ENCODE measurements at places on chromosomes 6 and 20.

DNA sequence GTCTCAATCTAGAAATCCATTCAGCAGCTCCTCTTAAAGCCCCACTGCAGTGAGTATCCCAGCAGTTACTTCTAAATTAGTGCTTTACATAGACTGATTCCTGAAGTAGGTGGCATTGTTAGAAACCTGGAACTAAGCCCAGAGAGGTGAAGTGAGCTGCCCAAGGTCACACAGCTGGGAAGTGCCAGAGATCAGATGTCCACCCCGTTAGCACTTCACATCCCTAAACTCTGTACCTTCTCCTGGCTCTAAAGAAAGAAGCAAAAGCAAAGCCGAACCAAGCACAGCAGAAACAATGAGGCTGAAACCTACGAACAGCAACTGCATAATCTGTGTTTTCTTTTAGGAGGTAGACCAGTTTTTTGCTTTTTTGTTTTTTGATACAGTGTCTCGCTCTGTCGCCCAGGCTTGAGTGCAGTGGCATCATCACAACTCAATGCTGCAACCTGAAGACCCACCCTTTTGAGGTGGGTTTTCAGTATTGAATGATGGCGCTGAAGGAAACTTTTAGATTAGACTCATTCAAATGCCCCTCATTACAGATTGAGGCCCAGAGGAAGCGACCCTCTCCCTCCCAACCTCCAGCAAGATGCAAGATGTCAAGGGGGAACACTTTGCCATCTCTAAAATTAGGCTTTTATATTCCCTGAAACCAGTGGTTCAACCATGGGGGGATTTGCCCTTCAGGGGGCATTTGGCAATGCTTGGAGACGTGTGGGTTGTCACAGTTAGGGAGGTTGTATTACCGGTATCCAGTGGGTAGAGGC is 3.2 kb upstream of the ZMYND8 start:
- no peak for DNase-seq

- DNase-seq = no peak
These were observed 5.3 kb downstream of the PXDC1 start for GRCh38 chr6:3746119-3746691.

DNA sequence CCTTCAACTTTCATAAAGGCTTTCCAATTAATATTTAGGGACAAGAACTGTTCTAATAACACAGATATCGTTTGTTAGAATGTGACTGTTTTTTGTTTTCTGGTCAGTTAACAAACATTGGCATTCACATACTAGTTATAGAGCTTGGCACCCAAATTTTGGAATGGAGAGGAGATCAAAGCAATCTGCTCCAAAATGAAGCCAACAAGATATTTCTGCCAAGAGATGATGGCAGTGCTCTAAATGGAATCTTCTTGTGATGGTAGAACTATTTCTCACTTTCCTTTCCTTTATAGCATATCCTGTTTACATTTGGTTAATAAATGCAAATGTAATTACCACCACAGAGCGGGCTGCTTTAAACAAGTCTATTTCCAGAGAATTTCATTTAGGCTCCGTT is 208.3 kb upstream of the RIMS1 start:
- DNase-seq = no peak

- no peak for DNase-seq
These were observed 43.7 kb downstream of the DSTN start for GRCh38 chr20:17613328-17614175.

DNA sequence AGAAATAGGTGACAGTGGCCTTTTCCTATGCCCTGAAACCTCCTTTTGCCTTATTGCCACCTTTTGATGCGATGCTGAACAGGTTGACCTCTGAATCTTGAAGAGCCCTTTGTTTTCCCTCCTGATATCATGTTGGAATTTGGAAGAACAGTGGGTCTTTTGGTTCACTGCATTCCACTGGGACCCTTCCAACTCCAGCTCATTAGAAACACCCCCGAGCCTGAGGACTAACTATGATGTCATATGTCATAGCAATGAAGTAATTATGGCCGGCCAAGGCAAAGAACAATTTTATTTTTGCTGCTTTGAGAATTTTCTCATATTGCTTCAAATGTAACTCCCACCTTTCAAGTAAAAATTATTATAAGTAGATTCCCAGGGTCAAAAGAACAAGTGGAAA is 353.4 kb upstream of the JAG1 start:
- DNase-seq = no peak

- no peak for DNase-seq
These were observed 444.9 kb upstream of the RNF217 start for GRCh38 chr6:124517339-124517738.

DNA sequence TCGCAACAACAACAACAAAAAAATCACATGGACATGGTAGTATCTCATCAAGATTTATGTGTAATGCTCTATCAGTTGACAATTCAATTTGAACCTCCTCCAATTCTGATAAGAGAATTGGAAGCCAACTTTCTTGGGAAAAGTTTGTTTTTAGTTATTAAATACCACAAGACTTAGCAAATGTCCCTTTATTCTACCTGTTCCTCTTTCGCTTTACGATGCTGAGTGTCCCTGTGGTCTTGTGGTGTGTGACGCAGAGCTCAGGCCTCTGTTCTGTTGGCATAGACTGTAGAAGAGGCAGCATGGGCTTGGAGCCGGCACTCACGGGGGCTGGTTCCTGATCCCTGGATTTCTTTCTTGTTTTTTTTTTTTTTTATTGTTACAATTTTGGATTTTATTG is 76.7 kb downstream of the PSMB1 start:
- DNase-seq = no peak

- no peak for DNase-seq
These were observed 210.5 kb downstream of the ERMARD start for GRCh38 chr6:169961772-169962561.

DNA sequence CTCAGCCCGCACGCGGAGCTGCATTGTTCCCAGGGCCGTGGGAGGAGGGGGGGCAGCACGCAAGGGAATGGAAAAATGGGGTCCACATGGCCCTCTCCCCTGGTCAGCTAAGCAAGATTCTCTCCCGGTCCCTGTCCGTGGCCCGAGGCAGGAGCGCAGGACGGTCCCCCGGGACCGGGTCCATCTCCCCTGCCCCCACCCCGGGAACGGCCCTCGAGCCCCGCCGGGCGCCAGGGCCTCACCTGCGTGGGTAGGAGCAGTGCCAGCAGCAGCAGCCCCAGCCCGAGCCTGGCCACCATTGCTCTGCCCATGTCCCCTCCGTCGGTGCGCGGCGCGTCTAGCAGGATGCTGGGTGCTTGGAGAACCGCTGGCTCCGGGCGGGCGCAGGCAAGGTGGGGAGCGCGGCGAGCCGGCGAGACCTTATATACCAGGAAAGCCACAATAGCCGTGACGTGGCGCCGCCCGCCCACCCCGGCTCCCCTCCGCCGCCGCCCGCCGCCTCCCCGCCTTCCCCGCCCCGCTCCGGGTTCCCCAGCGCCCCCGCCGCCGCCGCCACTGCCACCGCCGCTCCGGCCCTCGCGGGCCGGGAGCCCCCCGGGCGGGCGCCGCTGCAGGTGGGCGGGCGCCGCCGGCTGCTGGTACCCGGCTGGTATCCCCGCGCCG is at the start of gene CD24:
TSS of gene CD24 (minus strand) at position 394 of the 663 bp plus-strand sequence. CDS start at position 311, 83 bp downstream.
- DNase-seq = no peak

DNA sequence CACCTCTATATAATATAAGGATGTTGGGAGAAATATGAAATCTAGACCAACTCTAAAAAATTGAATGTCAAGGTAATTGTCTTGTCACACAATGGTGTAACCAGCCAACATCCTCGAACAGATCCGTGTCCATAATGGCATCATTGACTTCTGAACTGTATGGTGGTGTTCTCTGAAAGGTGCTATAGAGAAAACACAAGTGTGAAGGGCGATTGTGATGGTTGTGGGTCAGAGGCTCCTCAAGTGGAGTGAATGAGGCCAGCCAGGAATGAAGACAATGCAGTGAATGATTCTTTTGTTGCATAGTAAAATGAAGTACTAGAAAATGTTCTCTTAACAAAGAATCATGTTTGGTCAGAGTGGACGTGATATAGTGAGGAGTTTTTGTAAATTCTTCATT is 58.3 kb downstream of the CARMIL1 start:
- DNase-seq = no peak

GRCh38 chr6:39020136-39020535 is 28.4 kb upstream of the GLP1R start:
- no peak for DNase-seq

DNA sequence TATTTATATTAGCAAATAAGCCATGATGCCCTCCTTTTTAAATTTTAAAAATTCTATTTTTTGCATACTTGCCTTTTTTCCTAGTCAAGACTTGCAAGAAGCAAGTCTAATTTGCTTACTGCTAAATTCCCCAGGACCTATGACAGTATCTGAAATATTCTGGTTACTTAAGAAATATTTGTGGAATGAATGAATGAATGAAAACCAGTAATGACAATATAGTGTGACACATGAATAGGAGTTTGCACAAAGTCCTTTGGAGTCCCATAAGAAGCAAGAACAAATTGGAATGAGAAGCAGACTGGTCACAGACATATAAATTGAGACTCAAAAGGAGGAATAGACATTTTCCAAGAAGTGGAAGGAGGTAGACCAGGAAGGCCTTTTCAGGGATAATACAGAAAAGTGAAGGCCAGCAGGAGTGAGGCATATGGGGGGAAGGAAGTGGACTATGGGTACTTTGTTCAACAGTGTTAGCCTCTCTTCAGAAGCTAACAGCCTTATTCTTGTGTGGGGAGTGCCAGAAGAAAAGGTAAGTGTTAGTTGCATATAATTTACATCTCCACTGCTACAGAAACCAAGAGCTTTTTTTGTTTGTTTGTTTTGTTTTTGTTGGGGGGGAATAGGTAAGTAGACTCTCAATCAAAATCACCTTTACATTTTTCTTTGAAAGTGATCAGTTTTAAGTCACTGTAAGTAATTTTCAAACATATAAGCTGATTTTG is 93.6 kb upstream of the FAM184A start:
- no peak for DNase-seq

DNA sequence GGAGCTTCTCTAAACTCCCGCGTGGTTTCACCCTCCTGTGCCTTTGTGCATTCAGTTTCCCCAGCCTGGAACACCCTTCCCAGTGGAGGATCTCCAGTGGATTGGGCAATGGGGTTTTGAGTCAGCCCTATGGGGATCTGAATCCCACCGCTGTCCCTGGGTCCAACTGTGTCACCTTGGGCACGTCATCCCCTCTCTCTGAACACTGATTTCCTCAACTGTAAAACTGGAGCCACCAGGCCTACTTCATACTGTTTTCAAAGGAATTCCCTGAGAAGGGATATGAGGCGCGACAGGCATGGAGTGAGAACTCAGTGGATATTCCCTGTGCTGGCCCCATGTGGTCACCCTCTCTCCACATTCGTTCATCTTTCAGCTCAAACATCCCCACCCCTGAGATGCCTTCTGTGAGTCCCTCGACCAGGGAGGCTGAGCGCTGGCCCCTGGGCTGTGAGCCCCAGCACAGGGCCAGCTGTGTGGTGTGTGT is 25.7 kb downstream of the MAFB start:
- DNase-seq = no peak
